ENCODE measurements at places on chromosomes 2 and 18.

DNA sequence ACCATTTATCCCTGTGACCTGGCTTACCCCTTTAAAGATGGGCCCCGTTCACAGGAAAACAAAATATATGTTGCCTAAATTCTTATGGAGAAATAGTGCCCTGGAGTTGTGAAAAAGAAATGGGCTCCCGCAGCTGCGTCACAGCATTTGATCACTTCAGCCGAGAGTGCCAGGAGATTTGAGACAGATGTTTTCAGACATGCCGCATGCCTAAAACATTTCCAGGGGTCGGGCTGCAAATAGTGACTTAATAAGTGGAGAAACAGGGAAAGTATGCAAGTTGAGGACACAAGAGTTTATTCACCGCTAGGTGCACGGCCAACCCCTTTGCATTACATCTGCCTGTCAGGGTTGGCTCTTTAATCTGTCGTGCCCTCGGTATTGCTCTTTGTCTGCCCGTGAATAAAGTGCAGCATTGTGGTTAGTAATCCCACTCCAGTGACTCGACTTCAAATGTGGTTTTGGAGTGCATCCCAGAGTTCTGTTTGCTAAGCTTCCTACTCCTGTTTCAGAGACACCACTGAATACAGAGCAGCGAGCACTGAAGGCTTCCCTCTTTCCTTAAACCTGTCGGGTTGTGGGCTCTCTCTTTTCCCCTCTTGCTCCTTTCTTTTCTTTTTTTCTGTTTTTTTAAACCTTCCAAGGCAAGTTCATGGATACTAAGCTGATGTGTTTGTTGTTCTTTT, 187.5 kb downstream of the LTBP1 start:
- DNase-seq = no peak

GRCh38 chr18:40235836-40236235, 1719.2 kb upstream of the PIK3C3 start:
- no peak for DNase-seq

DNA sequence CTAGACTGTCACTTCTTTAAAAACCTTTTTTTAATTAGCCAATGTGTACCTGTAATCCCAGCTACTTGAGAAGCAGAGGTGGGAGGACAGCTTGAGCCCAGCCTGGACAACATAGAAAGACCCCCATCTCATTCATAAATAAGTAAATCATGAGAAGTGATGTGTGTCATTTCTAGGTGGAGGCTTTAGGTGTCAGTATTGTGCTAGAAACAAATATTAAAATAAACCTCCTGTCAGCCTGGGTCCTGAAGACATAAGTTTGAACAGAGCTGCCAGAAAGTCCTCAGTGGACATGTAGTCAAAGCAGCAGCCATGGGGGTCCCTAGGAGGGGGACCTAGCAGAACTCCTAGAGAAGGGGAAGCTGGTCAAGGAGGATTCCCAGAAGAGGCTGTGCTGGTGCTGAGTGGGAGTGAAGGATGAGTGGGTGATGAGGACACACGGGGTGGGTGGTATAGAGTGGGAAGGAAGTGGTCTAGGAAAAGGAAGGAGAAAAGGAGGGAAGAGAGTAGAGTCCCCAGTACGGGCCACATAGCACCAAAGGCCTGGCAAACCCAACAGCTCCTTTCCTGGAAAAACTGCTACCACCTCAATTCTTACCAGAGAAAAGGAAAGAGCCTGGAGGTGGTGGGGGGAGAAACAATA, 316.6 kb upstream of the NCKAP5 start:
- DNase-seq = no peak

DNA sequence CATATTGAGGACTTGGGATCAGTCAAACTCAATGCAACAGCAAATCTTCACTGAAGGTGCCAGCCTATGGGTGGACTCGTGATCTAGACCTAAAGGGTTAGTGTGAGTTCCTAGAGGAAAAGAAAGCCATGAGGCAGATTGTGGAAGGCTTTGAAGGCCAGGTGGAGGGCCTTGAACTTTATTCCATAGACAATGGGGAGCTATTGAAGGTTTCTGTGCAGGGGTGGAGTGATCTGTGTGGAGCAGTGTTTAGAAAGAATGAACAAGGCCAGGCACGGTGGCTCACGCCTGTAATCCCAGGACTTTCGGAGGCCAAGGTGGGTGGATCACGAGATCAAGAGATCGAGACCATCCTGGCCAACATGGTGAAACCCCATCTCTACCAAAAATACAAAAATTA, 61.5 kb downstream of the EPAS1 start:
- DNase-seq = no peak

DNA sequence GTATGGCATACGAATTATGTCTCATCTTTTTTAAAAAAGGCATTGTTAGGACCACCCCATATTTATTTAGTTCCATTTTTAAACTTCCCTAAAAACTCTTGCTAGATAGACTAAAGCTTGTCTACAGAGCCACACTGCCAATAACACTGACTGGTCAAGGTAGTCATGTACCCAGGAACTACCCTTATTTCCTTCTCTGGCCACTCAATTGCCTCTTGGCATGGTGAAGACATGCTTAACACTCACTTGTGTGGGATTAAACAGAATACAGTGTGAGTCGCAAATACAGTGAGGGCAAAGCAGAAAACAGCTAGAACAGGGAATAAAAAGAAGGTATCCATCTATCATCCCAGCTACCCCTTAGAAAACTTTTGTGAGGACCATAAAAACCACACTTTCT, 57.4 kb downstream of the KCNG3 start:
- no peak for DNase-seq

All from T-helper 17 cell (primary cell).